ENCODE measurements at places on chromosomes 2 and 18. TPM values are rescaled to one million over a fixed set of nuclear protein-coding genes. Genes with fewer than 3 reads are reported as not detected.

Gene DYNAP
- total RNA-seq = not detected

Gene DSG2
- 68.1 TPM for total RNA-seq

Gene APCDD1
- not detected for total RNA-seq

Gene RAB6C
- total RNA-seq = not detected

Gene SLC4A5
- 0.40 TPM for total RNA-seq

Gene PJVK
- total RNA-seq = 0.98 TPM

Gene TAF4B
- total RNA-seq = 5.3 TPM

Gene OST4
- 523 TPM for total RNA-seq

Gene ALPP
- 0.37 TPM for total RNA-seq

Gene TOGARAM2
- total RNA-seq = 0.12 TPM

Gene SLC4A3
- total RNA-seq = 2.9 TPM

Gene ARMC9
- total RNA-seq = 14.7 TPM

Gene LOXHD1
- total RNA-seq = not detected

Gene SLC5A7
- not detected for total RNA-seq

Gene SERPINB4
- total RNA-seq = 0.16 TPM

Gene UGT1A9
- total RNA-seq = 4.9 TPM

Gene KIF5C
- 0.42 TPM for total RNA-seq

Gene IL36G
- not detected for total RNA-seq

Gene TTN
- total RNA-seq = 0.01 TPM

Gene ABCG8
- total RNA-seq = not detected

Gene MOGAT1
- not detected for total RNA-seq

Gene DPP4
- 0.44 TPM for total RNA-seq

Gene HRH4
- total RNA-seq = not detected

Gene OSR1
- total RNA-seq = 9.0 TPM

Gene LRP1B
- total RNA-seq = not detected

Gene GAD1
- total RNA-seq = 0.79 TPM

Gene ELMOD3
- total RNA-seq = 7.1 TPM

Gene IL37
- not detected for total RNA-seq

Gene CCDC93
- total RNA-seq = 13.2 TPM

Gene KCNG2
- total RNA-seq = not detected

Gene FKBP7
- total RNA-seq = 12.3 TPM

Gene LAMA1
- 0.31 TPM for total RNA-seq

Gene STARD6
- total RNA-seq = not detected

Gene PLEK
- total RNA-seq = not detected

All from A549 treated with DMSO at 1 μM for 4 hours (cell line).